ENCODE measurements at places on chromosomes 12 and 14.
A peak's percentile ranks its signal among the peaks of the same experiment; 100 is the strongest.

GRCh38 chr12:72523754-72524153 is 251.6 kb downstream of the TRHDE start:
- DNase-seq: no peak

- DNase-seq: no peak
These were observed 258.6 kb upstream of the TMPO start for GRCh38 chr12:98256830-98257229.

DNA sequence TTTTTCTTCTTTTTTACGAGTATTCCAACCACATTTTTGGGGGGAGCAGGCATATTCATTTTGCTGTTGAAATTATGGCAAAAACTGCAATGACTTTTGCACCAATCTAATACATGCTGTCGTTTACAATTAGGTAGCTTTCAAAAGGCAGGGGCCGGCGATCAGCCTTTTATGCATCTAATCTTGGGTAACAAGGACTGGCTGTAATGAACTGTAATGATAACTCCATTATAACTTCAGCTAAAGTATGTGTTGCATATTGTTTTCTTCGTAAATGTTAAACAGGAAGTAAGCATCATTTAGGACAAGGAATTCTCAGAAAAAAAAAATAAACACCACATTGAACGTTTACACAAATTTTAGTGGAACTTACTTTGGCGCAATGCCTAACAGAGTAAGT is 30.3 kb upstream of the KLRF1 start:
- no peak for DNase-seq

GRCh38 chr12:104402630-104403029 is 54.1 kb upstream of the CHST11 start:
- no peak for DNase-seq

DNA sequence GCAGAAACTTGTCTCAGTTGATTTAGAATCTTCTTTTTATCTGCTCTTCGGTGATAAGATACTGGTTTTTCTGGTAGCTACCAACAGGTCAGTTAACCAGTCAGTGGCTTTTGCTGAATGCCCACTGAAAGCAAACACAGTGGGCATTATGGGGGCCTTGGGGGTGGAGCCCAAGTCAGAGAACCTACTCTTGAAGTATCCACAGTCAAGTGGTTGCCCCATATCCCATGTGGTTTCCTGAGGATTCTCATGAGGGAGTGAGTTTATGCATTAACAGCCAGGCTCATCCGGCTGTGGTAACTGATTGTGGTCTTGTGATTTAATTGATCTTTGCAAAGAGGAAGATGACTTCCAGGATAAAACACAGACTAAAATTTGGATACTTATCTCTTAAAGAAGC is 83.7 kb downstream of the ST8SIA1 start:
- peak; percentile 89 for DNase-seq

DNA sequence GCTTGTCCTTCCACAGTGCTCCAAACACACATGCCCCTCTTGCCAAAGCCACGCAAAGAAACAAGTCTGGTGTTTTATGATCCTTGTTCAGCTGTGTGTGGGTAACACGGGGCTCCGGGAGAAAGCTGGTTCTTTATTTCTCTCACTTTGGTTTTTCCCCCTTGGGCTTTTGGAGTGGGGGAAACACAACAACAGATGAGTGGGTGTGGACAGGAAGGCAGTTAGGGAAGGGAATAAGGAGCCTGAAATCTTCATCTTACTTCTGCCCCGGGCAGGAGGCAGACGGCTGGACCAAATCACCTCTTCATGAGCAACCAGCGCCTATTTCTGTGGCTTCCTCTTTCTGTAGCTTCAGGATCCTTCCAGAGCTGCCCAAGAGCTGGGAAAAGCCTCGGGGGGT is 218.5 kb downstream of the PHETA1 start:
- DNase-seq: peak; percentile 43
